ENCODE measurements at places on chromosomes 13 and 19.
A peak's percentile ranks its signal among the peaks of the same experiment; 100 is the strongest.

GRCh38 chr13:63463782-63464610, 2048.3 kb upstream of the PCDH20 start:
- DNase-seq = no peak

GRCh38 chr19:35247526-35248309, 1.1 kb upstream of the LSR start:
- peak; percentile 88 for DNase-seq

DNA sequence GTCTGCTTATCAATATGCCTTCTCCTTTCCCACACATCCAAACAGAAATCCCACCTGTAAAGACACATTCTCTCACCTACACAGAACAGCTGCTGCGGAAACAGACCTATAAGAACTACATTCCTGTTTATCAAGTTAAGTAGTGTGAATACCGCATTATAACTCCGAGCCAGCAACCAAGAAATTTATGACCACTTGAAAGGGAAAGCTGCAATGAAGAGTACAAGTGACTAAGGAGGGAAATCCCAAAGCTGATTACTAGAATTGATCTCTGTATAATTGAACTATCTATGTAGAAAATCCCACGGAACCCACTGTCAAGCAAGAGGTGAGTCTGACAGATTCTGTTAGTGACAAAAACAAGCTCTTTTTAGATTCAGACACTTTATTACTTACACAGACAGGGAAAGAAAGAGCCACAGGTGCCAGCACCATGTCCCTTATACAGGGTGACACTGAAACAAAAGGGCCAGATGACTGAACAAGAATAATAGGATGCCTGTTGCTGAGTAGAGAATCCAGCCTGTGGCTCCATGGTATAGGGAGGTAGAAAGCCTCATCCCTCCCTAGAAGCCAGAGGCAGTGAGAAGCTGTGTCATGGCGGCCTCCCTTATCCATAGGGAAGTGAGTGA, 1.6 kb upstream of the IGFL4 start:
- DNase-seq = no peak

GRCh38 chr19:58562122-58563033, 4.0 kb upstream of the UBE2M start:
- no peak for DNase-seq

DNA sequence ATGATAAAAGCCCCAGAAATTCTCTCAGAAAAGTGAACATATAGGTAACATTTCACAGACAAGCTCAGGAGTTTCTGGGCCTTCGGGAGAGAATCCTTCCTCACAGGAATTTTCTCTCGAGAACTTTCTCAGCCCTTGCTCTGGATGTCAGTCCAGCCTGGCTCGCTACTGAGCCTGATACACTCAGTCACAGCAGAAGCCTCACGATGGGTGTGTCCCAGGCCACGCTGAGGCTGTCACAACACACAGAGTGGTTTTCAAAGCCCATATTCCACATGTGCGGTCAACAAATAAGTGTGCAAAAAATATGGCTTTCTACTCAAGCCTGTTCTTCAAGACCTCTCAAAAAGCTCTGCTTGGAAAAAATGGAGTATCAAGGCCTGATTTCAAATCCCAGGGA, 31.5 kb upstream of the MEDAG start:
- DNase-seq = no peak

- DNase-seq = no peak
These were observed 631.5 kb downstream of the UQCRFS1 start for GRCh38 chr19:28581468-28581770.

- no peak for DNase-seq
These were observed 259.5 kb downstream of the COL4A1 start for GRCh38 chr13:110047496-110047895.

DNA sequence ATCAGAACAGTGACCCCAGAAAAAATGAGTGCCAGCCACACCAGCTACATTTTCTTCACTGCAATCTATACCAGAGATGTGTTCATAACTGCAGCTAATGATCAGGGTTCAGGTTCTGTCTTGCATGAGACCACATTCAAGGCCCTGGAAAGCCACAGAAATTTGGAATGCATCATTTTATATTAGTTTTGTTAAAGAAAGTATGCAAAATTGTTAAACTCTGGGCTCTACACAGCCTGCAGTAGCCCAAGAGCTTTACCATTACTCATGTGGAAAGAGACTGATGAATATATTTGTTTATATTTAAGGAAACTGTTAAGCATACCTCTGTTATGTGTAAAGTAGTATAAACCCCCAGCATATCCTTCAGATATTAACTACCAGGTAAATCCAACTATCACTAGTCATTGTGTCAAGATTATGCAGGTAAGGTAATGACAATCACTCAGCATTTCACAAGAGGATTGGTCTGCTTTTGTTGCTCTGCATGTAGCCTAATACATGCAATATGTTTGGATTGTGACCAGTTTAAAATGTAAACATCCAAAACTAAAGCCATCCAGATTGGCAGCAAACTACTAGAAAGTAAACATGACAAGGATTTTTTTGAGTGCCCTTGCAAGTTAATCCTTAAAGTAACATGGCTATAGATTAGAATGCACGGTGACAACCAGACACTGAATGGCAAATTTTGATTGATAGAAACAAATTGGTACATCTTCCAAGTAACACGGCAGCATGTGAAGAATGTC, 429.1 kb upstream of the ARGLU1 start:
- no peak for DNase-seq

DNA sequence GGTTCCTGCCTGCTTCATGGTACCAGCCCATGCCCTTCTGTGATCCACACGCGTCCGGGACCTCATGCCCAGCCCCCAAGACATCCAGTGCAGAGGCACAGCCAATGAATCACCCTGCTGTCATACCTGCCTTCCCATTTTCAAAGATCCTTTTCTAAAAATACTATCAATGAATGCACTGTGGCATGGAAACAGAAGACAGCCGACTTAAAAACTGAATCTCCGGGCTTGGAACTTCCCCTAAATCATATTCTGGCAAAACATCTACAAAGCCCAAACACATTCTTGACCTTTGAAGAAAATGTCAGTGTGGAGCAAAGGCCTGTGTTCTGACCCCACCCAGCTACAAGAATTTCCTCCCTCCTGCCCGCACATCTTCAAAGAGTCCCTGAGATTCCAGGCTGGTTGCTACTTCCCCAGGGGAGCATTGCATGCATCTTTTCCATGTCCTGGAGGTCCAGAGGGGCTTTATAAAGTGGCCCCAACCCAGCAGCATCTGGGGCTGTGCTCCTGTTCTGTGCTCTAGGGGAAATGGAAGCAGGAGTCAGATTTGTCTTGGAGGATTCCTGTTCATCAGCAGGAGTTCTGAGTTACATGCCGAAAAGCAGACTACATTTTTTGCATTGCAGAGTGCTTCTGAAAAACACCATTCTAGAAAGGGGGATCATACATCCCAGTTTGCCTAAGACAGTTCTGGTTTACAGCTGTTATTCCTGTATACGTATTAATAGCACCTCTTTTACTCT, 135.2 kb downstream of the USP12 start:
- no peak for DNase-seq

GRCh38 chr13:98900442-98900841, 77.4 kb downstream of the DOCK9 start:
- DNase-seq = no peak

DNA sequence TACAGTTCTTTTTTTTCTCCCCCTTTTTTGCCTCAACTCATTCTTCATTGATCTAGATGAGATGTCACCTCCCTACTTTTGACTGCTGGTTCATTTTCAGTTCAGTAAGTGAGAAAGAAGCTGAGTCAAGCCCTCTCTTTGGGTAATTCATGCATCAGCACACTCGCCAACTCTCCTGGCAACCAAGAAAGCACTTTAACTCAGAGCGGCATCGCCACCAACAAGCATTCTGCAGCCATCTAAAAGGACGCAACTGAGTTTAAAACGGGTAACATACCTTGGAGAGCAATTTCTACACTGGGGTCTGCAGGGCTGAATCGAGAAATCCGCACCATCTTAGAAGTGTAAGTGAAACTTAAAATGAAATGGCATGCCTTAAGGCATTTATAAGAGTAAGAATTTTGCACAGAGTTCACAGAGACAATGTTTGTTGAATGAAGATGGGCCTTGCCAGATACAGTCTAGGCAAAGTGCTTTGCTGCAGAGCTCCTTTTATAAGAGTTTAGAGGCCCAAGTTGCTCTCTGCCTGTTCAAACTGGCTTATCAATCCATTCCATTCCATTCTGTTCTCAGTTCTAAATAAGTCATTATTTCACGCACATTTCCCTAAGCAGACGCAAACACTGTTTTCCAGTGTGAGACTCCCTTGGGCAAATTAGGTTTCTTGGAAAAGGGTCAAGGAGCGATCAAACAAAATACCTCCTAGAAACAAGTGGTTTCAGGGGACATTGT, 338.0 kb downstream of the ENOX1 start:
- no peak for DNase-seq

- DNase-seq = peak; percentile 62
These were observed 26.3 kb downstream of the DCAF15 start for GRCh38 chr19:13978351-13979243.

DNA sequence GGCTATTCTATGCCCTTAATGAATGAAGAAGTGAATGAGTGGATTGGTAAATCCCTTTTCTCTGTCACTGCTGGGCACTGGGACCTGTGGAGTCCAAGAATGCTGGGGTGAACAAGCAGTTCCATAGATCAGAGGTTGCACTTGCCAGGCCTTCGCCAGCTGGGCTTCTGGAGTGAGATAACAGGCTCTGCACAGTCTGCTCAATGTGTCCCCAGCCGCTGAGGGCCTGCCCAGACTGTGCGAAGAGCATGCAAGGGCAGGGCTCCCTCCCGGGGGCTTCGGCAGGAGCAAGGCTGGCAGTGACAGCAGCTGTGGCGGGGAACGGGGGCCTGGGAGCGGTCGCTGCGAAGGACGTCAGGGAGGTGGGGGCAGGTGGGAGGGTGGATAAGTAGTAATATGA, 51.3 kb downstream of the ZNF536 start:
- no peak for DNase-seq

GRCh38 chr13:50995854-50996253, 86.3 kb downstream of the RNASEH2B start:
- DNase-seq = no peak

DNA sequence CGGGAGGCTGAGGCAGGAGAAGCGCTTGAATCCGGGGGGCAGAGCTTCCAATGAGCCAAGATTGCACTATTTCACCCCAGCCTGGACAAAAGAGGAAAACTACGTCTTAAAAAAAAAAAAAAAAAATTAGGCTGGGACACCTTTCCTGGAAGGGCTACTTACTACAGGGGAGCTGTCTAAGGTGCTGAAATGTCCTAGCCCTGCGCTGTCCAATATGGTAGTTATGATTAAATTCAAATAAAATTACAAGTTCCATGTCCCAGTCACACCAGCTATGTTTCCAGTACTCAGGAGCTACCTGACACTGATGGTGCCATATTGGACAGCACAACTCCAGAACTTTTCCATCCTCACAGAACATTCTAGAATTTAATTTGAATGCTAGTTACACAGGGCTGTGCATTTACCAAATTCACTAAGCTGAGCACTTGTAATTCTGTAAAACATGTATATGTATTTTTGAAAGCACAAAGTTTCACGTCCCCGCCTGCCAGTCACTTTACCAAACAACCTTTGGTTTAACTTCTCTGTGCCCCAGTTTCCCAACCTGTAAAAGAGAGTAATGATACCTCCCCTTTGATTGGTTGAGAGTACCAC, 9.2 kb upstream of the ZSCAN22 start:
- no peak for DNase-seq

DNA sequence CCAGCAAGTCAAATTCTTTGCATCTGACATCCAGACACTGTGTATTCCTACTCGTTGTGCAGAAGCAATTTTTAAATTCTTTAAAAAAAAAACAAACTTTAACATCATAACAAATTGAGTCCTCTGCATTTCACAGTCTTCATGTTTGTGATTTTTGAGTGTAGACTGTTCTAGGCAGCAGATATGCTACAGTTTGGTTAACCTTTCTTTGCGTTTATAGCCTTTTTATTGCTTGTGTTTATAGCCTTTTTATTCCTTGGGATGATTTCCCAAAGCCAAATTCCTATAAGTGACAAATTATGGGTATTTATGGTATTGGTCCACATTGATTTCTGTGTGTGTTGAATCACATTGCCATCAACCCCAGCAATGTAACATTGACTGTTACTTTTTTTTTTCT, 14.9 kb upstream of the RNF113B start:
- no peak for DNase-seq

DNA sequence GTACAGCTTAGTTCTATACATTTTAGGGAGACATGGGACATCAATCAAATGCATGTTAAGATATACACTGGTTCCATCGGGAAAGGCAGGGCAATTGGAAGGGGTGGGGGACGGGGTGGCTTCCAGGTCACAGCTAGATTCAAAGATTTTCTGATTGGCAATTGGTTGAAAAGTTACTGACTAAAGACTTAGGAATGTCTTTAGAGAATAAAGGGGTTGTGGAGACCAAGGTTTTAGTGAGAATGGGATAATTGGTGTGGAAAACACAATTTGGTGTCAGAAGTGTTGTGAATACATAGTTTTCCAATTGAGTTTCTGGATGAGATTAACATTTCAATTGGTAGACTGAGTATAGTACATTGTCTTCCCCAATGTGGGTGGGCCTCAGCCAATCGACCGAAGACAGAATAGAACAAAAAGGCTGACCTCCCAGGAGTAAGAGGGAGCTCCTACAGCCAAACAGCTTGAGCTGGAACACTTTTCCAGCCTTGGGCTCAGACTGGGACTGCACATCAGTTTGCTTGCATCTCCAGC, 988 bp upstream of the CCDC169 start:
- peak; percentile 13 for DNase-seq

- DNase-seq = no peak
These were observed 7.7 kb downstream of the MEX3D start for GRCh38 chr19:1560286-1560882.

DNA sequence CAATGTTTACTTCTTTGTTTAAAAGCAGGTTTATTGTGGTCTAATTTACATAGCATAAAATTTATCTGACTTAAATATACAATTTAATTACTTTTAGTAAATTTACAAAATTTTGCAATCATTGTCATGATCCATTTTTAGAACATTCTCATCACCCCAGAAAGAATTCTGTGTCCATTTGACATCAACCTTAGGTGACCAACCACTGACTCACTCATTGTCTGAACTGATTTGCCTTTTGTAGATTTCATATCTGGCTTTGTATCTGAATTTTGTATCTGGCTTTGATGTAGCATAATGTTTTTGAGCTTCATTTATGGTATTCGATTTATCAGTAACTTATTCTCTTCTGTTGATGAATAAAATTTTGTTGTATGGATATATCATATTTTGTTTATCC, 40.4 kb downstream of the EDNRB start:
- no peak for DNase-seq

DNA sequence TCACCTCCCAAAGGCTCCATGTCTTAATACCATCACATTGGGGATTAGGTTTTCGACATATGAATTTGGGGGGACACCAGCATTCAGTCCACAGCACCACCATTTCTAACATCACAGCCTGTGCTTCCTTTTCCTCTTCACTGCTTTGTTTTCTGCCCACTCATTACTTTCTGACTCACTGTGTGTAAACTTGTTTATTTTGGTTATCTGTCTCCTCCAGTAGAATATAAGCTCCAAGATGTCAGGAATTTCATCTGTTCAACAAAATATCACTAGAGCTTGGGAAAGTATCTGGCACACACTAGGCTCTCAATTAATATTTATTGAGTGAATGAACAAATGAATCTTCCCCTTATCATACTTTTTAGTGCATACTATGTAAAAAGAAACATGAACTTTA, 152.0 kb downstream of the NUFIP1 start:
- DNase-seq = no peak
